Central memory CD4-positive, alpha-beta T cell (primary cell): ENCODE measurements at places on chromosomes 1 and 21.

DNA sequence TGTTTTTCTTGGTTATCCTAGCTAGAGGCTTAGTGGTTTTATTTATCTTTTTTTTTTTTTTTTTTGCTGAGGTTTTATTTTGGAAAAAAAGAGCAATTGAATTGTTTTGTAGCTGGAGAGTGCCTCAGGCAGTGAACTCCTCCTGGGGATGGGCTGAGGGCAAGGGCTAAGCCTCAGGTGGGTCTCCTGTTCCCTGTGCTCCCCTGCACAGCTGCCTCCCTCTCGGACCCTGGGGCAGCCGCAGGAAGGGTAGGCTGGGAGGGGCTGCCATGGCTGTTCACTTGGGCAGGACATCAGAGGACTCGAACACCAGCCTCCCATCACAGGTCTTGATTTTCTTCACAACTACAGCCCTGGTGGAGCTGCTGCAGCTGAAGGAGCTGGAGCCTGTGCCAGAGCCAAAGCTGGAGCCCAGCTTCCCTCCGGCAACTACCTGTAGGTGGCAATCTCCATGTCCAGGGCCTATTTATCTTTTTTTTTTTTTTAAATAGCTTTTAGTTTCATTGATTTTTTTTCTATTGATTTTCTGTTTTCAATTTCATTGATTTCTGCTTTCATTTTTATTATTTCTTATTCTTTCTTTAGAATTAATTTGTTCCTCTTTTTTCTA is 28.9 kb downstream of the LEPR start:
- no peak for DNase-seq

GRCh38 chr1:153585006-153585405 is 19.4 kb upstream of the S100A2 start:
- DNase-seq, result no peak

DNA sequence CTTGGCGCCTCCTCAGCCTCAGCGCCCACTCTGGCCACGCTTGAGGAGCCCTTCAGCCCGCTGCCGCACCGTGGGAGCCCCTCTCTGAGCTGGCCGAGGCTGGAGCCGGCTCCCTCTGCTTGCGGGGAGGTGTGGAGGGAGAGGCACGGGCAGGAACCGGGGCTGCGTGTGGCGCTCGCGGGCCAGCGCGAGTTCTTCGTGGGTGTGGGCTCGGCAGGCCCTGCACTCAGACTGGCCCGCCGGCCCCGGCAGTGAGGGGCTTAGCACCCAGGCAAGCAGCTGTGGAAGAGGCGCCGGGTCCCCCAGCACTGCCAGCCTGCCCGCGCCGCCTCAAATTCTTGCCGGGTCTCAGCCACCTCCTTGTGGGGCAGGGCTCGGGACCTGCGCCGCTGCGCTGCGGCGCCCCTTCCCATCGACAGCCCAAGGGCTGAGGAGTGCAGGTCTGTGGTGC is 61.4 kb downstream of the SLC16A1 start:
- DNase-seq, result no peak

DNA sequence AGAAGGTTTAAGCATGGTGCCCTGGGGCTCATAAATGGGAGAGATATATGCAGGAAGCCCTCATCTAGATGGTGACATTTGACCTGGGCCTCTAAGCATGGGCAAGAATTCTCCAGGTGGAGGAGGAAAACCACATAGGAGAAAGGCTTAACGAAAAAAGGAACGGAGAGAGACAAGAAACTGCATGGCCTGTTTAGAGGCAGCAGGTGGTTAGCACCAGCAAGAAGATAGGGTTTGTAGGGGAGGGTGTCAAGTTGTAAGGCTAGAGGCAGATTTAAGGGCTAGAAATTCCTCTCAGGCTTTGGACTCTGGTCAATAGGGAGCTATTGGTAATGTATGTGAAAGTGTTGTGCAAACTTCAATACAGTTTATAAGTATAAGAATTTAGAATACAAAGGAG is 8.2 kb upstream of the MAPKAPK2 start:
- no peak for DNase-seq

DNA sequence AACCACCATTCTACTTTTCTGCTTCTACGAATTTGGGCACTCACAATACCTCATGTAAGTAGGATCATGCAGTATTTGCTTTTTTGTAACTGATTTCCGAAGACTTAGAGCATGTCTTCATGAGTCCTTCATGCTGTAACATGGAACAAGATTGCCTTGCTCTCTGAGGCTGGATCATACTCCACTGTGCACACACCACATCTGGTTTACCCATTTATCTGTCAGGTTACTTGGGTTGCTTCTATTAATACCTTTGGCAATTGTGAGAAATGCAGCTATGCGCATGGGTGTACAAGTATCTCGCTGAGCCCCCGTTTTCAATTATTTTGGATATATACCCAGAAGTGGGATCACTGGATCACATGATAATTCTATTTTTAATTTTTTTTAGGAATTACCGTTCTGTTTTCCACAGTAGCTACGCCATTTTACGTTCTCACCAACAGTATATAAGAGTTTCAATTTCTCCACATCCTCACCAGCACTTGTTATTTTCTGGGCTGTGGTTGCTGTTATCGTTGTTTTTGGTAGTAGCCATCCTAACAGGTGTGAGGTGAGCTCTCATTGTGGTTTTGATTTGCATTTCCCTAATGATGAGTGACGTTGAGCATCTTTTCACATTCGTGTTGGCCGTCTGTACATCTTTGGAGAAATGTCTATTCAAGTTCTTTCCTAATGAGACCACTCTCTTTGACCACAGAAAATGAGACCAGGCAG is 10.7 kb upstream of the SLC2A5 start:
- no peak for DNase-seq

DNA sequence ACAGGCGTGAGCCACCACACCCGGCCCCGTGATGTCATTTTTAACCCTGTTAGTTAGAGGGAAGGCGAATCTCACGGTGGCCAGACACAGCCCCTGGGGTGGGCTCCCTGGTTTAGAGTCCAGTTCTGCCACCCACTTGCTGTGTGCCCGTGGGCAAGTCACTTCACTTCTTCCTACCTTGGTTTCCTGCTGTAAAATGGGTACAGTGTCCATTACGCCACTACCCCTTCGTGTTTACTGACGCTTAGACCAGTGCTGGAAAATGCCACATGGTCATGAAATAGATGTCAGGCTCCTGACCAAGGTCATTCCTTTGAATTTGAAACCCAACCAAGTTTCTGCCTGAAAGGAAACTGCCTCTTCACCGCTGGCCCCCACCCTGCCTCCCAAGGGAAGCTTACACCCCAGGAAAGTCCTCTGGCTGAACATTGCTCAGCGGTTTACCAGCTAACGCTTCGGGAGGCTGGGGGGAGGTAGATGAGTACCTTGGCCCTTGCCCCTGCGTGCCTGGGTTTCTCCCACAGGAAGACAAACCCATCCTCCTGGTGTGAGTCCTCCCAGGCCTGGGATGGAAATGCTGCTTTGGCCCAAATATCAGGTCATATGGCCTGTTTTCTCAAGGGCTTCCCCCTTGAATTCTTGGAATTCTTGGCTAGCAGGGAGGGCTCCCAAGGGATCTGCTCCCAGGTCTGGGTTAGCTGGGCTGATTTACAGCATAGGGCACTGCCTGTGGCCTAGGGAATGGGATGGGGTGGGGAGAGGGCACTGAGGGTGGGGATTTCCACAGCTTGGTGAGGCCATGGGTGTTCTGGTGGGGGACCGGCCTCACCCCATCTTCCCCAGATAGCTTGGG is 7.6 kb upstream of the AADACL4 start:
- DNase-seq, result no peak

DNA sequence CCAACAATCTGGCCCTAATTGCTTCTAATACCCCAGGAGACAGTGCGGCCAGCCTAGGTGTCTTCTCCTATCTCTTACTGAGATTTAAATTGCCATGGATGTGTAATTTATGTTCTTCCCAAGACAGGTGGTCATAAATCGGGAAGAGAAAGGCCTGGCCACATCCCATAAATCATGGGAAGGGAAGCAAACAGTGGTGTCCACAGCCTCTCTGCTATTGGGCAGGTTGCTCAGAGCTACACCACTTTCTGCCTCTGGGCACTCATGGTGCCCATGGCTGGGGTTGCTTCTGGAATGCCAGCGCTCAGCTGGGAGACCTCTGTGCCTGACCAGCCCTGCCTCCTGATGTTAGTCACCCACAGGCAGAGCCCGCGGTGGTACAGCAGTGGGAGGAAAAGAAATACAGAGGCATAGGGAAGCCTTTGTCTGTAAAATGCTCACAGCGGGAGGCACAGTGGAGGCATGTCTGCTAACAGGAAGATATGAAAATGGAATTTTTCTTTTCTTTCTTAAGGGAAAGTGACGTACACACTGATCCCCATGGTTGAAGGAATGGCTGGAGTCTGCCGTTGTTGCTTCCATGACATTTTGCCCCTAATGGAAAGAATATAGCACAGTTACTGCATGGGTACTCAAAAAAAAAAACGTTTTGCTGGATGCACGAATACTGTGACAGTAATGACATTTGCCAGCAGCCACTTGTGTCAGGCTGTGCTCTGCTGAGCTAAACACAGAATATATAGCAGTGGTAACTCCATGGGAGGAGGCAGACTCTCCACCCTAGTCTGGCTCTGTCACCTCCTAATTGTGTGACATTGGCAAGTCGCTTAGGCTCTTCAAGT is 21.9 kb downstream of the MTARC1 start:
- no peak for DNase-seq

GRCh38 chr21:28393279-28393678 is 599.4 kb downstream of the LTN1 start:
- DNase-seq, result no peak

GRCh38 chr1:222329493-222330045 is 218.3 kb downstream of the HHIPL2 start:
- DNase-seq, result no peak

- DNase-seq, result no peak
These were observed 136.7 kb upstream of the RAVER2 start for GRCh38 chr1:64608005-64608650.

DNA sequence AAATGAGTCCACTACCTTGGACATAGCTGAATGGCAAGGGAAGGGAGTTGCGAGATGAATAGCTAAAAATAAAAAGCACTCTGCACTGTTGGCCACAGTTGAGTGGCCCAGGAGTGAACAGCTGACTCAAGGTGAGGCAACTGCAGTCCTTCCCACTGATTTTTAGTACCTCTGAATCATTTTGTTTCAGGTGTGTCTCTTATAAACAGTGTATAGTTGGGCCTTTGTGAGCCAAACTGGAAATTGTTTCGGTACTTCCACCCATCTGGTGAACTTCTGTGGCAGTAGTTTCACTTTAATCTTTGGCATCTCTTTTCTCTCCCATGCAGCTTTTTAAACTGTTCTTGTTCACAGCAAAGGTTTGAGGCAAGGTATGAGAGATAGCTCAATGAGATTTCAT is 122.7 kb downstream of the VAV3 start:
- DNase-seq, result no peak

- no peak for DNase-seq
These were observed 37.5 kb upstream of the WLS start for GRCh38 chr1:68269637-68270430.

GRCh38 chr1:209564849-209565248 is 18.7 kb upstream of the CAMK1G start:
- no peak for DNase-seq

GRCh38 chr1:194176212-194176611 is 989.8 kb upstream of the B3GALT2 start:
- DNase-seq, result no peak

DNA sequence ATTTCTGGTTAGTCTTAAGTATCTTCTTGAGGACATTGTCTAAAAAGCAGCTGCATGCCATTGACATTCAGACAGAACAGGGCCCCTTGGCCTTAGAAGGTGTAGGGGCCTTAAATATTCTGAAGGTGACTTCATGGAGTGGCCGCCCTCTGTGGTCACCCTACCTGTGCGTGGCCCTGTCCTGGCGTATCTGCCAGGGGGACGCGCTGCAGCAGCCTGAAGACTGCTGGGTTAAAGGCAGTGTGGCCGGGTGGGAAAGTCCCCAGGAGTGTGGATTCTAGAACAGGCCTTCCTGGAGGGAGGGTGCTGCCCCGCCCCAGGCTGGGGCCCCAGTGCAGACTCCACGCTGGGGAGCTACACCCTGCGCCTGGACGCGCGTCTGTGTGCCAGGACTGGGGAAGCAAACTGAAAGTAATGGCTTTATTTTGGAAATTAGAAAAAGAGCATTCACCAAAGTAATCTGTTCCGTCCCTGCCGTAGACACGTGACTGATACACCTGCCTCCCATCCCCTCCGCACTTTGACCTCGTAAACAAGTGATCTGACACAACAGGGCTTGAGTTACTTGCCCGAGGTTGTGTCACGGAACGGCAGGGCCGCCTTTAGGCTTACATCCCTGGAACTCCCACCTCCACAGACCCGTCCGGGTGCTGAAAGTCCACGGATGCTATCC is 1.8 kb downstream of the AGPAT3 start:
- peak; percentile 64 for DNase-seq

- no peak for DNase-seq
These were observed 4.3 kb upstream of the SPATC1L start for GRCh38 chr21:46188226-46189212.

- DNase-seq, result no peak
These were observed 62.6 kb upstream of the RPL11 start for GRCh38 chr1:23628951-23629387.

- DNase-seq, result no peak
These were observed 49.8 kb downstream of the SEC16B start for GRCh38 chr1:177920091-177920490.

- no peak for DNase-seq
These were observed 31.2 kb upstream of the COL6A2 start for GRCh38 chr21:46066591-46067331.

GRCh38 chr1:205965036-205965884 is 22.0 kb upstream of the SLC26A9 start:
- DNase-seq, result no peak

GRCh38 chr21:41957991-41958766 is 4.4 kb upstream of the C2CD2 start:
- DNase-seq, result no peak

GRCh38 chr1:201614262-201615015 is 75.5 kb downstream of the NAV1 start:
- no peak for DNase-seq

GRCh38 chr1:164265232-164265631 is 293.8 kb upstream of the PBX1 start:
- no peak for DNase-seq

GRCh38 chr1:35324486-35324885 is 56.0 kb downstream of the ZMYM4 start:
- no peak for DNase-seq

GRCh38 chr1:48048064-48048463 is 50.9 kb upstream of the TRABD2B start:
- DNase-seq, result no peak

DNA sequence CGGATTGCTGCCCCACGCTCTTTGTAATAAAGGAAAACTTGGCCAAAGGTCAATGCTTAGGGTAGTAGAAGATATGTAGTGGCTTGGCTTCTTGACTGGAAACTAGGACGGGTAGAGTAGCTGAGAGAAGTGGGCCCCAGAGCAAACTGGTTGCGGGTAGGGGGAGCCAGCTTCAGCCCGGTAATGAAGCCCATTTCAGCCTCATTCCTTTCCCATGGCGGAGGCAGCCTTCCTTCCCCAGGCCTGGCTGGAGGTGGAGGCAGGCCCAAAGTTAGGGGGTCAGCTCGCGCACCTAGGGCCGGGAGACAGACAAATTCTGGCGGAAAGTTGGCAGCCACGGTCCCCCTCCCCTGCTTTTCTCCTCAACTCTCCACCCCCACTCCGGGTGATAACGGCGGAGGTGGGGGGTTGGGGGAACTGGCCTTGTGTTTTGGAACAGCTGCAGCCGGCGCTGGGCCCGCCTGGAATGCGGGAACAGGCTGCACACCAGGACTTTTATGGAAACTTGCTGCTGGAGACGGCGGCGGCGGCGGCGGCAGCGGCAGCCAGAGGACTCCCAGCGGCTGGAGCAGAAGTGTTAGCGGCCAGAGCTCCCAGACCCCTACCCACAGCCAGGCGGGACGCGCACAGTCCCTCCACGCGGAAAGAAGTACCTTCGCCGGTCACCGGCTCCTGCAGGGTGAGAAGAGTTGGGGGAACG is at the start of gene NEXN:
Gene NEXN (plus strand): TSS at position 544 of the 700 bp plus-strand sequence. CDS start 27,483 bp downstream, outside the sequence.
- no peak for DNase-seq
